GM19239 (cell line): ENCODE measurements at places on chromosomes 5 and 9.

DNA sequence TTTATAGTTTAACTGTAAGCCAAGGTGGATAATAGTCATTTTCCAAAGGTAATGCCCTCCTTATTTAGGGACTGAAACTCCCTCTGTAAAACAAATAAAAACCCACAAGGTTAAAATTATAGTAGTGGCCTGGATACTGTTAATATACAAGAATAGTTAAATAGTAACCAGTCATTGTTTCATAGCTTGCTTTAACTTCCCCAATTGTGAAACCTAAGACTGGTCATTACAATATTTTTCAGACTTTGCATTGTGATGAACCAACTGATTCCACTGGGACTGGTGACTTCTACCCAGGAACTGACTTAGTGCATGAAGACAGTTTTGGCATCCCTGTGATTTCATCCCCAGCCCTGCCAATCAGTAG is 162.6 kb downstream of the SMC2 start:
- no peak for DNase-seq

DNA sequence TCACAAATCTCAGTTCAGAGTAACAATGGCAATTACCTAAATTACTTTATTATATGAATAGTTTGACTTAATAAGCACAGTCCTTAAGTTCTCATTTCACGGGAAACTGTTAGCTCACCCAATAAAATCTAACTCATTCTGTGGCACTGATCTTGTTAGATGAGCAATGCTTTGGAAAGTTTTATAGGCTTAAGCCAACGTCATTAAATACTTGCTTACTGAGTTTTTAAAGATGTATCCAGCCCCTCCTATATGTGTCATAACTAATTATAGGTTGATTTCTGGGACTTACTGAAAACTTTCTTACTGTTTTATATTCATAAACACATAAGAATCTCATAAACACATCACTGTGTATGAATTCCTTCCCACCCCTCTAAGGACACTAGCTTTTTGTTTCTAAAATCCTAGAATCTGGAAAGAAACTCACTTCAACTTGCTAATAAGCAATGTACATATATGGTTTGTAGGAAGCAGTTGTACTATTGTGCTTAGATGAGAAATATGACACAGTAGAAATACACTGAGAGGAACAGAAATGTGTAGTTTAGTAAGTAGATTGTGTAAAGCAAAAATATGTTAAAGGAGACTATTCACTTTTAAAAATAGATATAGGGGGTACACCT is 14.1 kb upstream of the MARCOL start:
- DNase-seq: no peak

- DNase-seq: no peak
Observed at GRCh38 chr5:11525020-11525419, 379.2 kb downstream of the CTNND2 start.

DNA sequence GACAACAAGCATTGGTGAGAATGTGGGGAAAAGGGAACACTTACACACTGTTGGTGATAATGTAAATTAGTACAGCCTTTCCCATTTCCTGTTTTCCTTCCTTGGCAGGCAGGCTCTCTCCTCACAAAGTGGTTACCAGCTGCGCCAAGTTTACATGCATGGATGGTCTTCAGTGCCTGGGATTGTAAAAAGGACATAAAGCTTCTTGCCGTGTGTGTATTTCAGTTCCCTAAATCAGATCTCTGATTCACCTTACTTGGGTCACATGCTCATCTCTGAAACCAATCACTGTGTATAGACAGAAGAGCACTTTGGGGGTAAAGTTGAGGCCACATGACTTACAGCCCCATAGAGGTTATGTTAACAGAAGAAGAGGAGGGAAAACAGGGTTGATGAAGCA is 92.8 kb downstream of the CAVIN4 start:
- no peak for DNase-seq

DNA sequence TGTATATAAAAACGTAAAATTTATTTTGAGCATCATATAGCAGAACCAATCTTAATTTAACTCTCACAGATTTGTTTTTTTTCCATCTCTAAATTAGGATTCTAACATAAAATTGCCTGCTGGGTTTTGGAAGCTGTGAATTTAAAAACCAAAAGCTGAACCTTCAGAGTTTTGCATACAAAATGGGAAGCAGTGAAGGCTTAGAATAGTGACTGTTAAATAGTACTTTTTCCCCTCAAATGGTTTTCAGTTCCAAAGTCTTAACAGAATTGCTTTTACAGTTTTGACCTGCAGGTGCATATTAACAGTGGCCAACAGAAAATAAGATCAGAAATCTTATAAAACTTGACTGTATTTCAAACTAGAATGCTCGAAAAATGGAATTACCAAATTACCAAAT is 55.1 kb upstream of the LVRN start:
- no peak for DNase-seq

GRCh38 chr5:112655513-112655912 is 82.2 kb upstream of the APC start:
- no peak for DNase-seq

DNA sequence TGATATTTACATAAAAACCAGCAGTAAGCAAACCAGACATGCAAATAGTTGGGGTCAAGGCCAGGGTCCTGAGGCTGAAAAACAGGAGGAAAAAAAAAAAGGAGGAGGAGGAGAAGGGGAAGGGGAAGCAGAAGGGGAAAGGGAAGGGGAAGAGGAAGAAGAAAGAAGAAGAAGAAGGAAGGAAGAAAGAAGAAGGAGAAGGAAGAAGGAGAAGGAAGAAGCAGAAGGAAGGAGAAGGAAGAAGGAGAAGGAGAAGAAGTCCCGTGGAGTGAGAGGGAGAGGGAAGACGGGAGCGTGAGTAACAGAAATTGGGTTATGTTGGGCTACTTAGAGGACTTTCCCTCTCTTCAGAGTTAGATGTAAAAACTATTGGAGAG is 24.6 kb upstream of the NSG2 start:
- DNase-seq: no peak

DNA sequence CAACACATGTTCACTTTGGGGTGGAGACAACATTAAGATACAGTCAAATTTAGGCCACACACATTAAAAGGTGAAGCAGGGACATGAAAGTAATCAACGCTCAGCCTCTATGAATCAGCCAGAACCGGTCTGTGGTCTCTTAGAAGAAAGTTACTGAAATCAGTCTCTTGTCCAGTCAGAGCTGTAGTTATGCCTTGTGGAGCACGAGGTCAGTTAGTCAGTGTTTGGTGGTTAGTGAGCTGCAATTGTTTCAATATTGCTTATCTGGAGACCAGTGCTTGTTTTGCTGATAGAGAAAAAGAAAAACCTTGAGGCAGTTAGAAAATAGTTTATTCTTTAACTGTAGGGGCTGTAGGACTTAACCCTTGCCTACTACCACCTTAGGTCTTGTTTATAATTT is 157.8 kb upstream of the RASEF start:
- DNase-seq: peak; percentile 4

DNA sequence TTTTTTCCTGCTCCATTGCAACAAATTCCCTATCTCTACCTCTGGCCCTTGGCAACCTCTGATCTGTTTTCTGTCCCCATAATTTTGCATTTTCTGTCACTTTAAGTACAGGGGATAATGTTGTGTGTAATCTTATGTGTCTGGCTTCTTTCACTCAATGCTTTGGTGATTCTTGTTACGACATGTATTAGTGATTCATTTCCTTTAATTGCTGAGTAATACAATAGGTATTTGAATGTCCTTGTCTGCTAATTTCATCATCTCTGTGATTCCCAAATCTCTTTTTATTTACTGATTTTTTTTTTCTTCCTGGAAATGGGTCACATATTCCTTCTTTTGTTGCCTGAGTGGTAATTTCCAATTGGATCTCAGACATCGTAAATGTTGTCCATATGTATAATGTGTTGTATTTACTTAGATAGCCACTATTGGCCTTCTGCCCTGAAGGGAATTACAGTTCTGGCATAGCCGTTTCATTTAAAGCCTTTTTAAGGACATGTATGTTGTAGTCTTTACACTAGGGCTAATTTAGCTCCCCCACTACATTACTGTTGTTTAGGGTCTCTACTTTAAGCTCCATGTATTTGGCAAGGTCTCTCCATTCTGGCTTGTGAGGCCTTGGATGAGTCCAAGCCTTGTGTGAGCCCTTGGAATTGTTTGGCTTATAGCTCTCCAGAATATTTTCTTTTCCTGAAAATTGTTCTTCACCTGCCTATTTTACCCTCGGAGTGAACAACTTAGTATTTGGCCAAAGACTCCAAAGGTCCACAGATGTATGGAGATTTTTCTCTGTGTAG is 683.8 kb downstream of the LRRC70 start:
- DNase-seq: no peak

DNA sequence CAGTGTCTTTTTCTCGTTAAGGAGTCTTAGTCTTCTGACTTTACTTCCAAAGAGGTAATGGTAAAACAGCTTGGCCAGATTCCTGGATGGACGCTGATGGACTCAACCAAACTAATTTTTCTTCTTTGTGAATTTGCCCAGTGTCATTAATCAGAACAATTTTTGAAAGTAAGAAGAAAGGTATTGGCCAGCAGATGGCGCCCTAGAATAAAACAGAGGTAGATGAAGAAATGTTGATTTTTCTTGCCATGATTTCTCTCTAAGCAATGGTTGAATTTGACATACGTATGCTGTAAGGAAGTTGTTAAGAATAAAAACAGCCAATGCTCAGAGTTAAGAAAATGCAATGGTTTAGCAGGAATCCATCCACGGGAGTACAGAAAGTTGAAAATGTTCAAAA is 500.0 kb downstream of the DIRAS2 start:
- no peak for DNase-seq

DNA sequence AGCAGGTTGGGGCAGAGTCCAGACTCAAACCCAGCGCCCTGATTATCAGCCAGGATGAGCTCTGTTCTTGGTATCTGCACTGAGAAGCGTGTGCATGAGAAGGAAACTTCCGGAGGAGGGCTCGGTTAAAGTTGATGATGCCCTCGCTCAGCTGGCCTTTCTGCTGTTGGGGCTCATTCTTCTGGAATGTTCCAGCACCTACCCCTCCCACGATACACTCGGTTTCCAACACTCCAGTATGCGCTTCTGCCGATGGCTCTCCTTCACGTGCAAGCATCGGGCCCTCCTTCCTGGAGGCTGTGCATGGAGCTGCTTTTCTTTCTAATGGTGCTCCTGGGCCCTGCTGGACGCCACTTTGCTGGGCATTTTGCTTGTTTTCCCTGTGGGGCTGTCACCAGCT is 134.0 kb downstream of the RXRA start:
- no peak for DNase-seq

GRCh38 chr9:87853302-87853701 is 29.4 kb upstream of the SPATA31E1 start:
- no peak for DNase-seq

DNA sequence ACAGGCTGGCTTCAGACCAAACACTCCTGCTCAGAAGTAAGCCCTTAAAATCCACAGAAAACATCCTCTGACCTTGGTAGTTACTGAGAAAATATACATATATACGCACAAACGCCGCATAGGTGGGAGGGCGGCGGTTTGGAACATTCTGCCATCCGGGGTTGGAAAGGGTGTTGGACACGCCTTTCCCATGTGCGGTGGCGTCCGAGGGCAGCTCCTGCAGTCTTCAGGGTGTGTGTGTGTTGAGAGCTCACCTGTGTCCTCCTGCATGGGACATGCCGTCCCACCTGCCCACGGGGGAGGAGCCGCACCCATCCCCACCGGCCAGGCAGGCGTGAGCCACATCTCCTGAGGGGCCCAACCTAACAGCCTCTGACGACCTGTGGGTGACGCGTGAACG is 28.2 kb downstream of the SLC9A3 start:
- DNase-seq: no peak

DNA sequence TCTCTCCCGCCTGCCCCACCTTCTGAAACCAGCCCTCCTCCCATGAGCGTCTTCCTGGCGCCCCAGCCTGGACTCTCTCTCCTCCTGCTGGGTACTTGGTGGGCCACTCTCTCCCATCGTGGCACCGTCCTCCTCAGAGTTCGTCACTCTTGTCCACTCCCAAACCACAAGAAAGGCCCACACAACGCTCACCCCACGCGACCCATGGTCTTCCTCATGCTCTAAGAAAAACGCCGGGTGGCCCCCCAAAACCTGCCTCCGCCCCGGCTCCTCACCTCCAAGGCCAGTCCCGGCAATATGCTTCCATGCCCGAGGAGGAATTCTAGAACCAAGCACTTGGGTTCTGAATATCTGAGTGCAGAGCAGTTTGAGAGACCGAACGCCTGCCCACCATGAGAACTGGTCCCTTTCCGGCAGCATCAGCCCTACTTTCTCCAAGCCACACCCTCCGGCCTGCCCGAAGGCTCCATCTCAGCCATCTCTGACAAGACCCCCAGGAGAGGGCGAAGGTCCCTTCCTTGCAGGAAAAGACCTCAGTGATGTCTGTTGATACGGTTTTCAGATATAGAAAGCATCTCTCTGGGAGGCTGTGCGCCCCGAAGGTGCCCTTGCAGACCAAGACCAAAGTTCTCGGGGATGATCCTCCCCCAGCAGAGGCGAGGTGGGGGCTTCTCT is 15.0 kb downstream of the SLC6A3 start:
- no peak for DNase-seq

DNA sequence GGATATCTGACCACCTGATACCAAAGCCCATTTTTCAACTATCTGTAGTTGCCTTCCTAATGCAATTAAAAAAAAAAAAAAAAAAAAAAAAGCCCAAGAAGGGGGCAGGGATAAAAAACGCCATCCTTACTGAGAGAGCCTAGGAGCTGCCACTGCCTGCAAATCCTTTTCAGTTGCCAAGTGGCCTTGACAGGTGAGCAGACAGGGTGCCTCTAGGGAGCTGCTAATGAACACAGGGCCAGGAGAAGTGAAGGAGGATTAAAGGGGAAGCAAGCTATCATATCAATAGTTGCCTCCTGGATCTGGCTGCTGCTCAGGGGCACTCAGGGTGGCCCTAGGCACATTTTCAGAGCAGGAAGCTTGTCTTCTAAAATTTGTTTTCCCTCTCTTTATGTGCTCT is 547.4 kb downstream of the TLE1 start:
- DNase-seq: no peak

DNA sequence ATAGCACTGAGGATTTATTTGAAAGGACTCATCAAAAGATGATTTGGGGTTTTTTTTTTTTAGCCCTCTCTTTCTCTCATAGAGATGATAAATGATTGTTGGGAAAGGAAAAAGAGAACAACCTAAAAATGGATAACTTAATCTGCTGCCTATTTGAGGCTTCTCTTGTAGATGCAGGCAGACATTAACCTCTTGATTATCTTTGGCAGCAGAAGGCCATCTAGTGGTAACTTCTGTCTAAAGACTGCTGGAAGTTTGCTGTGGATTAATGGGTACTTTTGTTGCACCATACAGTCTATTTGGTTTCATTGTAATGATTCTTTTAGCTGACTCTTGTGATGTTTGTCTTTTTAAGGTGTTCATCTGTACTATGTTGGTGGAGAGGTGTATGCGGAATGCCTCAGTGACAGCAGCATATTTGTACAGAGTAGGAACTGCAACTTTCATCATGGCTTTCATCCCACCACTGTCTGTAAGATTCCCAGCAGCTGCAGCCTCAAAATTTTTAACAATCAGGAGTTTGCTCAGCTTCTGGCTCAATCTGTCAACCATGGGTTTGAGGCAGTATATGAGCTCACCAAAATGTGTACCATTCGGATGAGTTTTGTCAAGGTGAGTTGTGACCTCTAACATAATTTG is 18.8 kb downstream of the SMIM32 start:
- DNase-seq: no peak

DNA sequence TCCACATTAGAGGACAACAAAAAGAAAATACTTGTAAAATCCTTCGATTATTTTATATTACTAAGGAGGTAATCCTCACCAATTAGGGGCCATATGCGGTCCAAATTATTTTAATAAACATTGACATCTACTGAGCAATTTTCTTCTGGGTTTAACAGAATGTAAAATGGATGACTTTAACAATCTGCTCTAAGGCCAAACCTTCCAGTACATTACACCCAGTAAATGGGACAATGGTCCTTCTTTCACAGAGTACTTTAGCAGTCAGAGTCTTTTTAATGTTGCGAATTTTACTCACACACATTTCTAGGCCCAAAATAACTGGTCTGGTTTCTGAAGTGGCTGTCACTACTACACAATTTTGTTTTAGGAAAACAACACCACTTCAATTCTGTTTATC is 106.9 kb downstream of the TTC39B start:
- DNase-seq: no peak
